Body of pancreas (tissue), 4 donors: ENCODE measurements at places on chromosomes 7 and 10.

DNA sequence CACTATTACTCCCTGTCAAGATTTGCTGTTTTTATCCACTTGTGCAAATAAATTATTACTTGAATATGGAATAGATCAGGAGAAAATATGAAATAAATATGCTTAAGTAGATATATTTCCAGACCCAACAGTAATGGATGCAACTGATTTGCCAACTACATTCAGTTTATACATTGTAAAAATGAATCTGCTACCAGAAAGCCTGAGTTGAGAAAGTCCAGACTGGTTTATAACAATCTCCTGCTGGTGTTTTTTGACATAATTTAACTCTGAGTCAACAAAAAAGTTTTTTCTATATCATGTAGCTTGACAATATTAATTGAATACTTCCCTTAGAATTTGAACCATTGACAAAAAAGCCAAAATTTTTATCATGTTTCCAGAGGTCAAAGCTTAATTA lies 265.8 kb upstream of the SEMA3D start:
- no peak for DNase-seq

DNA sequence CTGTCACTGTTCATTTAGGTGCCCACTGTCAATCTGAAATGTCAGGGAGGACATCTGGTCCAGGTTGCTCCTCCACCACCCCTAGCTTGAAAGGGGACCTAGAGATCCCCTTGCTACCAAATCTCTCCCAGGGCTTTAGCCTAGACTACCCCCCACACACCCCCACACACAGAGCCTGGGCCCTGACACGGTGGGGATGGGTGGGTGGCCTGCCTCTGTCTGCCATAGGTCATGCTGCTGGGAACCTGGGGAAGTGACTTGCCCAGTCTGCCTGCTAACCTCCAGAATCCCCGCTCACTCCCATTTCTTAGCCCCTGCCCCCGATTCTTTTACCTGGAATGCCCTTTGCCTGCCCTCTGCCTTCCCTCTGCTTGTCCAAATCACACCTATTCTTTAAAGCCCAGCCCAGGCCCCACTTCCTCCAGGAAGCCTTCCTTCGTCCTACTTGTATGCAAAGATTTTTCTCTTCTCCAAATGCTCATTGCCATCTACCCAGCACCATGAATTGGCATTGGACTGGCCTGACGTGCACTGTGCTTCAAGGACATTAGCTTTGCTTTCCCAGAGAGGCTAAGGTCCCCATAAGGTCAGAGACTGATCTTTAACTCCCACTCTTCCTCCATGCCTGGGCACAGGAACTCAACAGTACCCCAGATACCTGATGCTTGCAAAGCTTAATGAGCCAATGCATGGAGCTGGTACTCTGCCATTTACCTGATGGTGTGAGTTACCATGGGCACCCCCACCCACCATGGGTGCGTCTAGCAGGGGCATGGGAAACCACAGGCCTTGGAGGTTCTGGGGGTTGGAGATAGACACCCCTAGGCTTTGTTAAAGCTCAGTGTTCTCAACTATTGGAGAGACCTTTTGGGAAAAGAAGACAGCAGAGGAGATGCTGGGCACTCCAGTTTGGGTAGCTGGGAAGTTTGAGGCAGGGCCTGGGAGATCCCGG lies 2.0 kb upstream of the SMARCD3 start:
- no peak for DNase-seq

DNA sequence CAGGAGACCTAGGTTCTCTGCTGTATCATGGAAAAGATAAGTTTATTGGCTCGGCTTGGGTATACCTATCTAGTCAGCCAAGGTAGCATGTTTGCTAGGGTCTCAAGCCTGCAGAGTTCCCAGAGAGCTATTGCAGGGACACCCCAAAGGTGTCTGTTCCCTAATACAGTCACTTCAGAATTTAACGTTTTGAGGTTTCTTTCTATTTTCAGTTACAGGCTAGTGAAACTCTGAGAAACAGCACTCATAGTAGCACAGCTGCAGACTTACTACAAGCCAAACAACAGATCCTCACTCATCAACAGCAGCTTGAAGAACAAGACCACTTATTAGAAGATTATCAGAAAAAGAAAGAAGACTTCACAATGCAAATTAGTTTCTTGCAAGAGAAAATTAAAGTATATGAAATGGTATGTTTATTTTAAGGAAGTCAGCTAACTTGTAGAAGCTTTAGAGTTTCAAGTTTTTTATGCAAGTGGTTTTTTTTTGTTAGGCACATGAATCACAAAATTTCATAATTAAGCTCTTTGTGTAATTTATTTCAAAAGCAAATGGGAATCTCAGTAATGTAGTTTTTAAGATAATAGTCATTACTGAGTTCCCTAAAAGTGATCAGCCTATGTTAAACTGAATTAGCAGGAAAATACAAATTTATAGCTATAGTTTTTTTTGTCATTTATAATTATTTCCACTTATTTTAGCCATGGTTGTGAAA lies 54.9 kb downstream of the AKAP9 start:
- no peak for DNase-seq

DNA sequence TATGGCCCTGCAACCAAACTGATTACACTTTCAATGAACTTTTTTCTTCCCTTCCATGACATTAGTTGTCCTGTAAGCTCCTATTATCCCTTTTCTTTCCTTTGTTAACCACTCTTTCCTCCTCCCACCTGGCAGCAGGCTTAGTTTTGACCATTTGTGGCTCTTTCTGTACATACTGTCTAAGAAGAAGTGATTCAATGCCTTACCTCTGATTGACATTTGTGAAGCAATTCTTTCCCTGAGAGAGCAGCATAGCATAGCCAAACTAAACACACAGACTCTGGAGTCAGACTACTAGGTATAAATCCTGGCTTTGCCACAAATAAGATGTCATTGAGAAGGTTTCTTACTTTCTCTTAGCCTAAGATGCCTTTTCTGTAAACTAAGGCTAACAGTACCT lies 48.9 kb downstream of the AHR start:
- no peak for DNase-seq

DNA sequence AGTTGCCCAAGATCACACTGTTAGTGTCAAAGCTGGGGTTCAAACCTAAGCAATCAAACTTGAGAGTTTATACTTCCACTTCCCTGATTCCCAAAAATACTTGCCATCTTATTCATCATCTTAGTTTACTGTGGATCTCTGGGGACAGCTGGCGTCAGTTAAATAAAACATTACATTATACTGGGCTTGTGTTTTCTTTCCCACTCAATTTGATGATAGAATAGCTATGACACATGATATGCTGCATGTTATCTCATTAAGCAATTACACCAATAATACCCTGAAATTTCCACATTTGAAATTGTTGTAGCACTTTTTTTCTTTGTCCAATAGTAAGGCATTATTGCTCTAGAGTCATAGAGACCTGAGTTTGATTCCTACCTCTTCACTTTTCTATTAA lies 62.9 kb upstream of the MXI1 start:
- no peak for DNase-seq

DNA sequence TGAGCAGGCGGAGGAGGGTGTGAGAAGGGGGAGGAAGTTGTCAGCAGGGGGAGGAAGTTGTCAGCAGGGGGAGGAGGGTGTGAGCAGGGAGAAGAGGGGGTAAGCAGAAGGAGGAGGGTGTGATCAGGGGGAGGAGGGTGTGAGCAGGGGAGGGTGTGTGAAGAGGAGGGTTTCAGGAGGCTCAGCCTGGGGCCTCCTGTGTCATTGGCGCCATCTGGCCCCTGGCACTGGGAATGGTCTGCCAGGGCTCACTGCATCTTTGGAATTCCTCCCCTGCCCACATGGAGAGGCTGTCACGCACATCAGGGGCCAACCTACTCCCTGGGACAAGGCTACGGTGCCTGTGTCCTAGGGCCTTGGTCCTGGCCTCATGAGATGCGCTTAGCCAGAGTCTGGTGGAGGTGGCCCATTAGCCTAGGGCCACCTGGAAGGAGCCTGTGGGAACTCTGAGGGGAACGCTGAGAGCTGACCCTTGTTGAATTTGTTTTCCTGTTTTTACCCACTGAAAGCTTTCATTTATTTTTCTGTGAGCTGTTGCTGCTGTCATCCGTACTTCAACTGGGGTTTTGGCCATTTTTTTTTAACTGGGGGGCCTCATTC lies 18.0 kb downstream of the CAMK2B start:
- no peak for DNase-seq

DNA sequence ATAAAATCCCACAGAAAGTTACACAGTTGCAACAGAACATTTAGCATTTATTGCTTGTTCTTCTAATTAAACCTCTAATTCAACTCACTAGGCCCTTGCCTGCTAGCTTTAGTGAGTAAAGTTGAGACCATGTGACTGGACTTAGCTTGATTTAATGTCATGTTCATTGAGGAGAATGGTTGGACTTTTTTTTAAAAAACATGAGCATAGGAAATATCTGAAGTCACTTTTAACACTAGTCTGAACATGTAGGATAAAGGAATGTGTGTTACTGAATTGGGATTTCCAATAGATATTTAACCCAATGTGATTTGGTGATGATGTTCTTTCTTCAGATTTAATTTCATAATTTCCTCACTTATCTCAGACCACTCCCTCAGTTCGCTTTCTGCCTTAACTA lies 24.6 kb upstream of the GLCCI1 start:
- no peak for DNase-seq
